T-cell (primary cell): ENCODE measurements at places on chromosomes 6 and 20. TPM values are rescaled to one million over a fixed set of nuclear protein-coding genes. Genes with fewer than 3 reads are reported as not detected.

- H3K4me1 ChIP-seq: no peaks in the 10 kb centered on the region
- no peak for DNase-seq
- H3K36me3 ChIP-seq: no peaks in the 10 kb centered on the region
- H3K4me3 ChIP-seq: no peak overlapping the region
These were observed 564.0 kb upstream of the JARID2 start for GRCh38 chr6:14681699-14682487.

KIAA0408 gene
- total RNA-seq: 4.2 TPM

- no peaks in the 10 kb centered on the region for H3K36me3 ChIP-seq
- H3K4me1 ChIP-seq: no peaks in the 10 kb centered on the region
- DNase-seq: no peak
These were observed 392.1 kb upstream of the HSF2 start for GRCh38 chr6:122007339-122007738.

SLC17A3 gene
- not detected for total RNA-seq

- H3K4me1 ChIP-seq: no peaks in the 10 kb centered on the region
- no peaks in the 10 kb centered on the region for H3K36me3 ChIP-seq
- no peak overlapping the region for H3K4me3 ChIP-seq
These were observed 169.5 kb upstream of the THEMIS start for GRCh38 chr6:128070406-128070805.

- H3K4me3 ChIP-seq: no peak overlapping the region
- H3K27me3 ChIP-seq: no peaks in the 10 kb centered on the region
- H3K36me3 ChIP-seq: peaks cover 3% of the 10 kb centered on the region
- no peaks in the 10 kb centered on the region for H3K4me1 ChIP-seq
These were observed 98.7 kb downstream of the TRERF1 start for GRCh38 chr6:42352856-42353564.

- peaks cover 5% of the 10 kb centered on the region for H3K4me1 ChIP-seq
- no peak overlapping the region for H3K27ac ChIP-seq
- H3K4me3 ChIP-seq: no peak overlapping the region
- DNase-seq: no peak
- no peaks in the 10 kb centered on the region for H3K27me3 ChIP-seq
These were observed 66.3 kb upstream of the CD93 start for GRCh38 chr20:23152308-23152892.

- H3K27ac ChIP-seq: no peak overlapping the region
- H3K27me3 ChIP-seq: peaks cover 3% of the 10 kb centered on the region
These were observed 16.2 kb downstream of the SLPI start for GRCh38 chr20:45238139-45238538.

DNA sequence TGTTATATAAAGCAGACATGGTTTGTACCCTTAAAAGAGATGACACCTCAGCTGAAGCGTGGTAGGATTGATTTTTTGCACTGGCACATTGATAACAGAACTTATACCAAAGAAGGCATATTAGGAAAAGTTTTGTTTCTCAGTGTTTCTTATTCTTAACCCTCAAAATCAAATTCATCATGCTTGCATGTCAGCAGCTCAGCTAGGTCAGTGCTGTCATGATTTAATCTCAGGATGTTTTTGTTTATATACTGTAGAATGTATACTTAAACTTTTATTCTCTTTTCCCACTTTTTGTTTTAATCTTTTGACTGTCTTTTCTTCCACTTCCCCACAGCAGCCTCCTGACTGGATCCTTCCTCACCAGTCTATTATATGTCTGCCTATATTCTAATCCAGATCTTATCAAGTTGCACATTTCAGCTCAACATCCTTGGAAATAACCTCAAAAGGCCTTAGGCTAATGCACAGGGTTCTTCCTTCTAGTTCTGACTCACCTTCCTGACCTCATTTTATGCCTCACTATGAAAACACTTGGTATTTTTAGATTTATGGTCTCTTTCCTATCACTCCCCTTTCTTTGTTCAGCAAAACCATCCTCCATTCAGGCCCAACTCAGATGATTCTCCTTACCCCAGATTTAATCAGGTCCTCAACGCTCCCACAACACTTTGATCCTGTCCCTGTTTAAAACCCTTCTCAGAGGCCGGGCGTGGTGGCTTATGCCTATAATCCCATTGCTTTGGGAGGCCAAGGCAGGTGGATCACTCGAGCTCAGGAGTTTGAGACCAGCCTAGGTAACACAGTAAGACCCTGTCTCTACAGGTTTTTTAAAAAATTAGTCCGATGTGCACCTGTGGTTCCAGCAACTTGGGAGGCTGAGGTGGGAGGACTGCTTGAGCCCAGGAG, 7.2 kb downstream of the HEBP2 start:
- H3K4me3 ChIP-seq: no peak overlapping the region
- no peak overlapping the region for H3K27ac ChIP-seq
- peaks cover 78% of the 10 kb centered on the region for H3K36me3 ChIP-seq
- no peaks in the 10 kb centered on the region for H3K4me1 ChIP-seq
- no peaks in the 10 kb centered on the region for H3K27me3 ChIP-seq

DNA sequence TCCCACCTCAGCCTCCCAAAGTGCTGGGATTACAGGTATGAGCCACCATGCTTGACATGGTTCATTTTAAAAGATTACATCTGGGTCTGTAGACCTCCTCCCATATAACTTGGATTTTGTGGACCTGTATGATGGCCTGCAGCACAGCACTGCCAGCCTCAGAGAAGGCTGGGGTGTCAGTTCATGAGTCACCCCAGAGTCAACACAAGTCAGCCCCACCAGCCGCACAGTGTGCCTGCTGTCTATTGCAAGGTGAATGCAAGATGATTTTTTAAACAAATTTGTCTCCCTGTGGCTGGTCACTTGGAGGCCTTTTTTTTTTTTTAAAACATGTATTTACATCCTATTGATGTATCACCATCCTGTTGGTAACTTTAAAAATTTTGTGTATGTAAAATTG, 76.7 kb downstream of the RREB1 start:
- no peaks in the 10 kb centered on the region for H3K4me1 ChIP-seq
- H3K27me3 ChIP-seq: no peaks in the 10 kb centered on the region
- peaks cover 77% of the 10 kb centered on the region for H3K36me3 ChIP-seq
- H3K27ac ChIP-seq: no peak overlapping the region
- DNase-seq: no peak

- H3K27me3 ChIP-seq: no peaks in the 10 kb centered on the region
- peaks cover 18% of the 10 kb centered on the region for H3K4me1 ChIP-seq
- no peak overlapping the region for H3K4me3 ChIP-seq
- H3K36me3 ChIP-seq: no peaks in the 10 kb centered on the region
- DNase-seq: no peak
These were observed 68.7 kb upstream of the TAB2 start for GRCh38 chr6:149248693-149249369.

LYRM2 gene
- 23.1 TPM for total RNA-seq

- H3K36me3 ChIP-seq: peaks cover 49% of the 10 kb centered on the region
- H3K4me1 ChIP-seq: no peaks in the 10 kb centered on the region
- no peak overlapping the region for H3K27ac ChIP-seq
- no peak overlapping the region for H3K4me3 ChIP-seq
These were observed 38.1 kb downstream of the DHX35 start for GRCh38 chr20:38999965-39000910.

CLPSL2 gene
- total RNA-seq: not detected

- no peaks in the 10 kb centered on the region for H3K27me3 ChIP-seq
- H3K27ac ChIP-seq: no peak overlapping the region
- H3K36me3 ChIP-seq: no peaks in the 10 kb centered on the region
- no peak overlapping the region for H3K4me3 ChIP-seq
These were observed 146.7 kb upstream of the TAB2 start for GRCh38 chr6:149170564-149171452.

GRCh38 chr20:57137676-57138075, 128.8 kb downstream of the BMP7 start:
- H3K27ac ChIP-seq: no peak overlapping the region
- no peak for DNase-seq
- H3K27me3 ChIP-seq: no peaks in the 10 kb centered on the region
- H3K4me1 ChIP-seq: no peaks in the 10 kb centered on the region
- H3K36me3 ChIP-seq: no peaks in the 10 kb centered on the region
- no peak overlapping the region for H3K4me3 ChIP-seq

DNA sequence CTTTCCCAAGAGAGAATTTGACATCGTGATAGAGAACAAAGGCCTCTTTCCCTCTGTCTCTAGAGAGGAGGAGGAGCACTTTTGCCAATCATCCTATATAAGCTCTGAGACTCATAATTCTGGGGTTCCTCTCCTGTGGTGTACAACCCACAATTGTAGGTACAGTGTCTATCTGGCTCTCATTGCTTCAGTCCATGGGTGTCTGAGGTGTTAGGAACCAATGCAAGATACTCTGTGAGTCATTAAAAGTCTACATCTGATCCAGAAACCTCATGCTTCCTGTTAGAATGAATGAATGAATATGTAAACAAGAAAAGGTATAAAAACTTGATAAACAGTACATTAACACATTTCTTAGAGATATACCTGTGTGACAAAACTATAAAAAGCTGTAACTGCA, 356.7 kb downstream of the QKI start:
- H3K27ac ChIP-seq: no peak overlapping the region
- H3K27me3 ChIP-seq: no peaks in the 10 kb centered on the region
- no peak for DNase-seq
- H3K36me3 ChIP-seq: no peaks in the 10 kb centered on the region

SLC44A4 gene
- total RNA-seq: 0.96 TPM

LY6G5C gene
- total RNA-seq: 8.5 TPM

ALDH5A1 gene
- 10.4 TPM for total RNA-seq

GRCh38 chr6:17957498-17957897, 29.9 kb downstream of the KIF13A start:
- DNase-seq: no peak
- H3K27ac ChIP-seq: no peak overlapping the region
- no peak overlapping the region for H3K4me3 ChIP-seq

GRCh38 chr6:36280983-36281382, 11.1 kb downstream of the PNPLA1 start:
- peaks cover 34% of the 10 kb centered on the region for H3K27me3 ChIP-seq
- H3K4me1 ChIP-seq: no peaks in the 10 kb centered on the region
- no peak for DNase-seq

- no peaks in the 10 kb centered on the region for H3K4me1 ChIP-seq
- H3K27me3 ChIP-seq: peaks cover 3% of the 10 kb centered on the region
- H3K4me3 ChIP-seq: no peak within 1 kb of the TSS
- no peak for DNase-seq
- no peaks in the 10 kb centered on the region for H3K36me3 ChIP-seq
These were observed at the start of gene SLC22A3 for GRCh38 chr6:160348223-160349019. Gene SLC22A3, plus strand, starts transcription at chr6:160348378. Its CDS starts 42 bp downstream, at chr6:160348420.

DNA sequence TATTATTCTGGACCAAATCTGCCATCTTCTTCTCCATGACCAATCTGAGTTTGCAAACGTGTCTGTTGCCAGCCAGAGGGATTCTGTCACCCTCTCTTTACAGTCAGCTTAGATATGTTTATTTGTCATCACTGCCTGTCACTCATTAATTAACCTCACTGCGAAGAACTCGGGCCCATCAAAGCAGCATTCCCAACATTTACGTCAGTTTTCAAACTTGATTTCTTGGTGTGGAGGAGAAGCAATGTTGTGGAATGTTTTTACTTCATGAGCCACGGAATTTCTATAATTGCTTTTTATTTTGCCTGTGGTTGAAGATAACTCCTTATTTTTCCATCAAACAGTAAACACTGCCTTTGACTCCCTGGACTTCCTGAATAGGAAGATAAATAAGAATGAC, 91.8 kb upstream of the CNKSR3 start:
- peaks cover 8% of the 10 kb centered on the region for H3K27me3 ChIP-seq
- no peak overlapping the region for H3K27ac ChIP-seq
- H3K36me3 ChIP-seq: no peaks in the 10 kb centered on the region
- peaks cover 18% of the 10 kb centered on the region for H3K4me1 ChIP-seq
- no peak for DNase-seq

DNA sequence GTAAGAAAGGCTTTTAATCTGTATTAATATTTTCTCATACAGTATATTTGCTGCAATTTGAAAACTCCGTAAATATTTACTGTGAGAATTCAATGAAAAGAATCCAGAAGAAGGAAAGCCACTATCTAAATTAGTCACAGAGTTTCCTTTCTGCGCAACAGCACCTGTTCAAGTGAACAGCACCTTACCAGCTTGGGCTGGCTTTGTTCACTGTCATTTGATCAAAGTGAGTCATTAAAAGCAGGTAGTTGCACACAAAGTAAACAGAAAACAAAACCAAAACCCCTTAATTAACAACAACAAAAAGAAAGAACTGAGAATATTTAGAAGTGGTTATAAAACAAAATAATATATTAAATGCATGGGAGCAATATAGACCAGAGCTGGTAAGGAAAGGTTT, 12.8 kb downstream of the SMLR1 start:
- DNase-seq: no peak
- H3K4me3 ChIP-seq: no peak overlapping the region
- H3K27ac ChIP-seq: no peak overlapping the region
- no peaks in the 10 kb centered on the region for H3K27me3 ChIP-seq

DNA sequence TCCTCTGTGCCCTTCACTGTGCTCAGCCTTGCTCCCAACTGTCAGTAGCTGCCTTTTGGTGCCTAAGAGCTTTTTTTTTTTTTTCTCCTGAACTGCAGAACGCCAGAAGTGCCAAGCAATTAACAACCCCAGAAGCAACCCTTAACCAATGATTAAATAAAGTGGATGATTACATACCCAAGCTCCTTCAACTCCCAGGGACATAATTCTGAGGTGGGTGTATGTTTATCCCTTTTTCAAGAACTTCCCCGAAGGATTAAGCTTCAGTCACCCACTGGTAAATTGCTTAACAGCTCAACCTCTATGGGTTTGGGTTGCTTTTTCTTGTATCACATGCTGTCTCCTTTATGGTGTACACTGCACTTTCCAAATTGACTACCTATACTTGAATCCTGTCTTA, 41.1 kb downstream of the KLHL31 start:
- DNase-seq: no peak
- H3K36me3 ChIP-seq: no peaks in the 10 kb centered on the region
- no peaks in the 10 kb centered on the region for H3K27me3 ChIP-seq
- no peak overlapping the region for H3K4me3 ChIP-seq
- no peak overlapping the region for H3K27ac ChIP-seq

EYA2 gene
- total RNA-seq: not detected

LPIN3 gene
- 0.67 TPM for total RNA-seq

ETV7 gene
- 0.44 TPM for total RNA-seq

CST5 gene
- not detected for total RNA-seq

STX11 gene
- 10.7 TPM for total RNA-seq

DNA sequence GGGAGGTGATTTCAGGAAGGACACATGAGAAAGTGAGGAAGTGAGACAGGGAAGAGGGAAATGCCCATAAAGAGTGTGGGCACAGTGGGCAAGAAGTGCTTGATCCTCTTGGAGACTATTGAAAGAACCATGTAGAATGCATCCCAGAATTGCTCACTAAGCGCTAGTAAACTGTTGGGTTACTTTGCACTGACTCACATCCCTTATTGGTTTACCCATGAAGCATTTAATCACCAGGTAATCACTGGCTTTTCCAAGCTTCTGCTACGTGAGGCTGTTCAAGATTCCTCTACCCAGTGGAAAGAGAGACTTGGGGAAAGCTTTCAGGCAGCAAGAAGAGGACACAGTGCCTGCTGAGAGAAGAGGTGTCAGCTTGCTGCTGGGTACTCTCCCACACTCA, 410.0 kb upstream of the JAG1 start:
- no peak for DNase-seq
- H3K4me1 ChIP-seq: no peaks in the 10 kb centered on the region
- no peak overlapping the region for H3K4me3 ChIP-seq
- H3K27ac ChIP-seq: no peak overlapping the region
- no peaks in the 10 kb centered on the region for H3K27me3 ChIP-seq

- H3K4me3 ChIP-seq: no peak overlapping the region
- H3K27me3 ChIP-seq: no peaks in the 10 kb centered on the region
- no peak overlapping the region for H3K27ac ChIP-seq
- DNase-seq: no peak
These were observed 59.1 kb upstream of the C20orf144 start for GRCh38 chr20:33602826-33603590.
